Pancreas (tissue), 10 donors: ENCODE measurements at places on chromosomes 4 and X. TPM values are rescaled to one million over a fixed set of nuclear protein-coding genes. Genes with fewer than 3 reads are reported as not detected.

GRCh38 chrX:24963823-24964222, 51.9 kb downstream of the ARX start:
- no peak for DNase-seq

GRCh38 chrX:50736656-50737055, 77.3 kb downstream of the SHROOM4 start:
- no peak for DNase-seq

- no peak for DNase-seq
Observed at GRCh38 chr4:21991562-21991961, 43.0 kb upstream of the KCNIP4 start.

DNA sequence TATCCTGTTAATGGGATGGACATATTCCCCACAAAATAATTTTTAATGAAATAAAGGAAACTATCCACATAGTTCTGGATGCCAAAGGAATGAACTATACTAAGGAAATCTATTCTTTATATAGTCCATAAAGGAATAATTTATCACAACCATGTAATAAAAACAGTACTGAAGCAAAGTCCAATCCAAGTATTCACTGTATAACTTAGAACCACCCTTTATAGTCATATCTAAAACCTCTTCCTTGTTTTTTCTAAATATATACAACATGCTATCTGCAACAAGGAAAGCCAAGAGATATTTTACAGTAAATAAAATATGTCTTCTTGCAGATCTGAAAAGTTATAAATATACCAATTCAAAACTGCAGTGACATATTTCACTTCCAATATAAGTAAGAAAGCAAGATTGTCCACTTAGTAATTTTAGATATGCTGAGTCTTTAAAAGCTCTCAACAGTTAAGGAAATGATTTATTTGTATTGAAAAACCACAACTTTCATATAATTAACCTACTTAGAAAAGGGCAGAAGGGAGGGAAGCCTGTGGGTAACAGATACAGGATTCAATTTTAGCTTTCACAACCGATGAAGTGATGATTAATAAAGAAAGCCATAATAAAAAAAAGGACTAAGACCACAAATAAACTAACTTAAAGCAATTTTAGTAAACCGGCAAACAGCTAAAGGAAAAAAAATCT, 8.0 kb downstream of the NR3C2 start:
- no peak for DNase-seq

DNA sequence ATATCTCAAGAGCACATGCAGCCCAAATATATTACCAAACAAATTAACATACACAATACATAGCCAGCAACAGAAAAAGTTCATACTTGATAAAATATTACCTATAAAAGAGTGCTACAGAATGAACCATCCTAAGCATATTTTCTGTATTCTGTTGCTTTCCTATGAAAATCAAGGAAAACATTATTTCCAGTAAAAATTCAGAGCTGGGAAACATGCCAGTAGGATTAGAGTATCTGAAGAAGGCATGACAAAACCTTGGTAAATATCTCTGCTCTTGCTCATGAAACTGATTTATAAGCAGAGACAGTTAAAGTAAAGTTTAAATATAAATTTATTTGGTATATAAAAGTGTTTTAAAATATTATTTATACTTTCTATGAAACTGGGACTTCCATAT, 599.7 kb downstream of the ARAP2 start:
- DNase-seq, result no peak

GRCh38 chr4:10743357-10743756, 58.8 kb upstream of the CLNK start:
- DNase-seq, result no peak

DNA sequence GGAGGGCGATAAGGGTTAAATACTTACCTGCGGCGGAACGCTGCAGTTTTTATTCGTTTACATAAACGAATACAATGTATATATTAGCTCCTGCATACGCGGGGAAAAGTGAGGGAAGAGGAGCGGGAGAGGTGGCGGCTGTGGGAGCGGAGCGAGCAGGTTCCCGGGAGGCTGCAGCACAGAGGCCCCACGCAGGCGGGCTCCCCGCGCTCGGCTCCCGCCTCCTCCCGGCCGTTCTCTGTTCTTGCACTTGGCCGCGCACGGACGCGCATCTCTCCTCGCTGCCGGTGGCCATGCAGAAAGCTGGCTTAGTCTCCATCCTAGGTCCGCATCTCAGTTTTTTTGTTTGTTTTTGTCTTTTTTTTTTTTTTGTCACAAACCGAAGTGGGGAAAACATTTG, 340.4 kb upstream of the FAT1 start:
- peak; percentile 19 for DNase-seq

MMRN1 gene
- total RNA-seq, result 4.6 TPM

GRCh38 chr4:165294907-165295306, 32.6 kb upstream of the MSMO1 start:
- no peak for DNase-seq

NUDT9 gene
- 26.0 TPM for total RNA-seq

C4orf54 gene
- not detected for total RNA-seq

- no peak for DNase-seq
Observed at GRCh38 chrX:40179283-40179682, 81.5 kb upstream of the BCOR start.

- DNase-seq, result no peak
Observed at GRCh38 chr4:29009908-29010307, 1710.3 kb upstream of the PCDH7 start.
